ENCODE measurements at places on chromosomes 2 and 18.

GRCh38 chr2:207549145-207549544 is 19.4 kb downstream of the CREB1 start:
- no peak for DNase-seq

GRCh38 chr2:75447176-75447575 is 113.6 kb downstream of the EVA1A start:
- DNase-seq, result no peak

- DNase-seq, result no peak
Observed at GRCh38 chr2:140873915-140874531, 1256.8 kb downstream of the LRP1B start.

GRCh38 chr2:107681936-107682335 is 144.8 kb upstream of the RGPD4 start:
- DNase-seq, result no peak

- no peak for DNase-seq
Observed at GRCh38 chr2:47221039-47221438, 65.9 kb upstream of the STPG4 start.

GRCh38 chr2:110852541-110853263 is 120.3 kb downstream of the ACOXL start:
- no peak for DNase-seq

DNA sequence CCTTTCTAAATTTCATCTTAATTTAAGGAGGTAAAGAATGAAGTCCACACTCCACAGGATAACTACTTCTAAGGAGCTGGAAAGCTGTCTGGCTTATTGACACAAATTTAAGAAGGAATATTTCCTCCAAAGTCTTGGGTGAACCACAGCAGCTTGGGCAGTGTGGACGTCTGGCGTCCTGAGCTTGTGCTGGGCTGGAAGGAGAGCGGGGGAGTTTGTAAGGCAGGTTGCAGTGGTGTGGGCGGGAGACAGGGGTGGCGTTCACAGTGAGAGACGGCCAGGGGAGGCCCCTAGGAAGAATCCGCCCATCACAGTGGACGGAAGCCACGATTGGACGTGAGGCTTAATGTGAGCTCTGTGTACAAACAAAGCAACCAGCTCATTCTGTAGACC is 25.7 kb downstream of the ADI1 start:
- DNase-seq, result no peak

- no peak for DNase-seq
Observed at GRCh38 chr2:113818382-113818951, 62.0 kb upstream of the SLC35F5 start.

DNA sequence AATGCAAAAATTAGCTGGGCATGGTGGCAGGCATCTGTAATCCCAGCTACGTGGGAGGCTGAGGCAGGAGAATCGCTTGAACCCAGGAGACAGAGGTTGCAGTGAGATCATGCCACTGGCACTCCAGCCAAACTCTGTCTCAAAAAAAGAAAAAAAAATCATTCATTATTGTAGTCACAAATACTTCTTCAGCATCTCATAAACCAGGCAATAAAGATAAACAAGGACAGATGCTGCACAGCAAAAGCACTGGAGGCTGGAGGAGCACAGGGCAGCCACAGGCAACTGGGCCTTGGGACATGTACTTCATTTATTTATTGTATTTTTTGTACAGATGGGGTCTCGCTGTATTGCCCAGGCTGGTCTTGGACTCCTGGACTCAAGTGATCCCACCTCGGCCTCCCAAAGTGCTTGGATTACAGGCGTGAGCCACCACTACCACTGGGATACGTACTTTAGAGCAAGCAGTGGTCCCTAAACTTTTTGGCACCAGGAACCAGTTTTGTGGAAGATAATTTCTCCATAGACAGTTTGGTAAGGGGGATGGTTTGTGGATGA is 16.8 kb upstream of the MAT2A start:
- DNase-seq, result no peak

DNA sequence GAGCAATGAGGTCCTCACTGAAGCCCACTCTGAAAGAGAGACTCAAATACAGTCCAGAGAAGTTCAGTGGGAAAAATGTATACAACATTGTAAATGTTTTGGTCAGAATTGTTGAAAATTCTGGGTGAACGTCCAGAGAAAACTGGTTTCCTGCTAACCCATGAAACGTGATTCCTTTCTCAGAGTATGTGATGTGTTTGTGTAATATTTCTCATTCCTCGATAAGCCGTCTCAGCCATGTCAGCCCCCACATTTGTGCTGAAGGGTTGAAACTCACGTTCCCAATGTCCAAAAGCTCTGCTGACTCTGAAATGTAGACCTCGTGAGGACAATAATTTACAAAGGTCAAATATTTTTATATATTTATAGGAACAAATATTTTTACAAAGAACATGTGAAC is 51.6 kb downstream of the BMP10 start:
- DNase-seq, result no peak

GRCh38 chr2:211939177-211939576 is 599.4 kb downstream of the ERBB4 start:
- DNase-seq, result no peak

- DNase-seq, result no peak
Observed at GRCh38 chr2:19623488-19623887, 265.1 kb upstream of the OSR1 start.

GRCh38 chr2:213923543-213923942 is 487.3 kb upstream of the VWC2L start:
- no peak for DNase-seq

GRCh38 chr2:52391621-52392020 is 1359.7 kb upstream of the NRXN1 start:
- DNase-seq, result no peak

DNA sequence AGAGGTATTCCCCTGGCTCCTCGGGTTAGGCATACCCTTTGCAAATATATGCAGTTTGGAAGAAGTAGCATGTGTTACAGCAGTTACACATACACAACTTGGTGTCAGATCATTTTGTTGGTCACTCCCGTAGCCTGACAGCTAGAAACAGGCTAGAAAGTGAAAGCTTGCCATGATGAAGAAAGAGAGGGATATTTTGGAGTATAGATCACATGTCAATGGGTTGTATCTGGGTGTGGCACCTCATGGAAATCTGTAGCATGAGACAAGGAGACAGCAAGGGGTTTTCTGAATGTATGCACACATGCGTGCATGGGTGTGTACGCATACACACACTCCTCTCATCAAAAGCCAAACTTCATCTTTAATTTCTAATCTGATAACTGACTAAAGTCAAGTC is 1914.5 kb upstream of the PIK3C3 start:
- DNase-seq, result no peak

GRCh38 chr2:176926453-176926852 is 286.1 kb upstream of the HNRNPA3 start:
- DNase-seq, result no peak

DNA sequence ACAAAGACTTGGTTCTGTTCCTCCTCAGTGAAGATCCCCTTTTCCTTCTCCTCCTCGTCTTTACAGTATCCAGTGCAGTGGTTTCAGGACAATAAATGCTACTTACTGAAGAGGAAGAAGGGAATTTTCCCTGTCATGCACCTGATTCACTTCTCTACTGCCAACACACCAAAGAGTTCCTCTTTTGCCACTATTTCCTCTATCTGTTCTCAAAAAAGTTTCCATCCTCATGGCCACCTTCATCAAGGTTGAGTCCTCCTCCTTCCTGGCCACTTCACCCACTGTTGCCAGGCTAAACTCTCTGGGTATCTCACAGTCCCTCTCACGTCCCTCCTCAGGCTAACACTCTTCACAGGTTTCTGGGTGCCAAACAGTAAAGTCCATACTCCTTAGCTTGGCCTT is 41.7 kb downstream of the PLEKHM3 start:
- DNase-seq, result peak; percentile 74

GRCh38 chr2:71478806-71479205 is 25.4 kb downstream of the DYSF start:
- no peak for DNase-seq

GRCh38 chr2:54041135-54041534 is 70.3 kb upstream of the PSME4 start:
- DNase-seq, result no peak

GRCh38 chr2:144472911-144473310 is 47.0 kb downstream of the ZEB2 start:
- DNase-seq, result no peak

DNA sequence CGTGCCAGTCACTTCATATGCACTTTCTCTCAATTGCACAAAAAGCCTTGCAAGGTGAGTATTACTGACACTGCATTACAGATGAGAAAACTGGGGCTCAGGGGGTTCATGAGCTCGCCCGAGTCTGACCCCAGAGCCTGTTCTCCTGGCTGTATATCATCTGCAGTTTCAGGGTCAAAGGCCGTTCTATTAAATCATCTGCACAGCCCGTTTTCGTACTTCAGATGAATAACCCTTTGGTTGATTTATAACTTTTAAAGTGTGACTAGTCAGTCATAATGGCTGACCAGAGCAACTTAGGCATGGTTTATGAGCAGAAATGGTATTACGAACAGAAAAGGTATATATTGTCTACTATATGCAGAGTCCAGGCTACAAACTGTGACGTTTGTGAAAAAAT is 35.3 kb upstream of the NPAS2 start:
- no peak for DNase-seq

- no peak for DNase-seq
Observed at GRCh38 chr2:173090973-173091660, 15.5 kb downstream of the MAP3K20 start.

DNA sequence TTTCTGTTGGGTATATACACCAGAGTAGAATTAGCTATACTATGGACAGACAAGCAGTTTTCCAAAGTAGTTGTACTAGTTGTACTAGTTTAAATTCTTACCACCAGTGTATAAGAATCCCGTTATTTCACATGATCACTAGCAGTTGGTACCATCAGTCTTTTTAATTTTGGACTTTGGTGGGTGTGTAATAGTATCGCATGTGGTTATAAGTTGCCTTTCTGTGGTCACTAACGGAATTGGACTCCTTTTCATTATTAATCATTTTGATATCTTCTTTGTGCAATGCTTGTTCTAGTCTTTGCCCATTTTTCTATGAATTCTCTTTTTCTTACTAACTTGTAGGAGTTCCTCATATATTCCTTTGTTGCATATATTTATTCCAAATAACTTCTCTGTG is 89.8 kb downstream of the ASXL2 start:
- no peak for DNase-seq

GRCh38 chr18:58977801-58978200 is 113.1 kb downstream of the ZNF532 start:
- DNase-seq, result no peak

DNA sequence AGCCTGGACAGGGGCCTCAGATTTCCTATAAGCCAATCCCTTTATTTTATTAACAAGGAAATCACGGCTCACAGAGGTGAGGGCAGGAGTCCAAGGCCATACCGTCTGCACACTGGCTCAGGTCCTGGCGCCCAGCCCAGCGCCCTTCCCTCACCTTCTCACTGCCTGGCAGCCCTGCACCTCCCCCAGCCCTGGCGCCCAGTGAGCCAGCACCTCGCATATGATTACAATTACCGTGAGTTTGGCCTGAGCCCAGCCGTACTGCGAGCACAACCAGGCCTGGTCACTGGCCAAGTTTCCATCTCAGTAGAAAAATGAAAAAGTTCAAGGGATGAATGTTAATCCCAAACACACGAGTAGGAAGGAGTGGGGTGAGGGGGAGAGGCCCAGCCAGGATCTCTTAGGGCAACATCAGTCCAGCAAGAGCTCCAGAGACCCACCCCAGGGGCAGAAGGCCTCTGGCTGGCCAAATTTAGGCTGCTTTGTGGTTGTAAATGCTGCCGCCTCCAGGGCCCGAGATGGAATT is 68.4 kb downstream of the MCFD2 start:
- no peak for DNase-seq

GRCh38 chr2:8676191-8676920 is 5.5 kb upstream of the ID2 start:
- peak; percentile 61 for DNase-seq

- DNase-seq, result no peak
Observed at GRCh38 chr2:190819840-190820301, 60.8 kb upstream of the GLS start.

GRCh38 chr2:186255823-186256222 is 230.2 kb upstream of the ZC3H15 start:
- DNase-seq, result no peak

DNA sequence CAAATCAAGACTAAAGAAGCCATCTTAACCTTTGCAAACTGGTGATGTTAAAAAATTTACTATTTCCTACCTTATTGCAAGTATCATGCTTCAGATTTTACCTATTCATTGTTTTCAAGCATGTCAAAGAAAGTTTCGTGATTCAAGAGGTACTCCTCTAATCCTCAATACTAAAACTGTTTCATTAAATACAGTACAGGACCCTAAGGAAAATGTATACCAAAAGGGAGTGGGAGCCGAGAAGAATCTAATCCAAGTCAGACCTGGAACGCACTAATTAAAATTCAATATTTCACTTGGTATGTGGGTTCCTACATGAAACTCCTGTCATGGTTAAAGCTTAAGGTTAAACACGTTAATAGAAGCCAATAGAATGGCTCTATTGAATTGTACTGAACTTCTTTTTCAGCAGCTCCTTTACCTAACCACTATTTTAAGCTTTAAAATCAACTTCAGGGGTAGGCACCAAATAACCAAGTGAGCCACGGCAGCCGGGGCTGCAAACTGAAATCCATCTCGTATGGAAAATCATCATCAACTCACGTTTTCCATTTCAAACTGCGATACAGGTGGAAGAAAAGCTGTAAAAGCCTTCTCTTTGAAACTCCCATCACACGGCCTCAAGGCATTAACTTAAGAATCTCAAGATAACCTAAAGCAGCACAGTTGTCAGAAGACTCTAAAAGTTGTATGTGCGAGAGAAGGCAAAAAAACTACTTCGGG is 188.8 kb downstream of the ZEB2 start:
- DNase-seq, result no peak

GRCh38 chr2:24909555-24910177 is 10.4 kb downstream of the ADCY3 start:
- no peak for DNase-seq

- no peak for DNase-seq
Observed at GRCh38 chr2:107927034-107927534, 59.2 kb upstream of the SLC5A7 start.

DNA sequence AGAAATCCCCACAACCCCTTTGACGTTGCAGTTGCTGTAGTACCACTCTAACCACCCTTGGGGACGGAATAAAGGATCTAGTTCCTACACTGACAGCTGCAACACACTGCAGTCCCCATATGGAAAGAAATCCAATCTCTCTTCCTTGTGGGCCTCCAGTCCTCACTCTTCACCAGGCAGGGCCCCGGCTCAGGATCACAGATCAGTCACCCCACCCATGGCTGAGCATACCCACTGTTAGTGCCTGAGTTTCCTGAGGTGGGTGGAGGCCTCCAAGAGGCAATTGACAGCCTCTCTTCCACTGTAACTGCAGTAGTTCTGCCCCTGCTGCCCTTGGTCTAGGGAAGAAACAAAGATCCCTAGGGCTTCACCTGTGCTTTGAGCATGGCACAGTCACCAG is 670.0 kb upstream of the CDH2 start:
- DNase-seq, result no peak

Measured in suppressor macrophage treated with lipopolysaccharide for 1 hour (primary cell).